ENCODE measurements at places on chromosomes 5 and 9.

GRCh38 chr5:65654713-65655112 is 29.9 kb downstream of the SHLD3 start:
- DNase-seq = no peak

GRCh38 chr5:128693764-128694163 is 155.7 kb upstream of the FBN2 start:
- no peak for DNase-seq

DNA sequence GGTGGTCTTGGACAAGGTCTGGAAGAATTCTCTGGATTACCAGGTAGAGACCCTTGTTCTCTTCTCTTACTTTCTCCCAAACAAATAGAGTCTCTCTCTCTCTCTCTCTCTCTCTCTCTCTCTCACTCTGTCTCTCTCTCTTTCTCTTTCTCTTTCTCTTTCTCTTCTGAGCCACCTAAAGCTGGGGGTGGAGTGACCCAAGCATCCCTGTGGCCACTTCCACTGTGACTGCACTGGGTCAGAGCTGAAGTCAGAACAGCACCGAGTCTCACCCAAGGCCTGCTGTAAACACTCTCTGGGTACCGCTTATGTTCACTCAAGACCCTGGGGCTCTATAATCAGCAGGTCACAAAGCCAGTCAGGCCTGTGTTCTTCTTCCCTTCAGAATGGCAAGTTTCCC is 513.7 kb downstream of the EBF1 start:
- no peak for DNase-seq

- no peak for DNase-seq
Observed at GRCh38 chr5:73986729-73987128, 360.7 kb downstream of the ARHGEF28 start.

DNA sequence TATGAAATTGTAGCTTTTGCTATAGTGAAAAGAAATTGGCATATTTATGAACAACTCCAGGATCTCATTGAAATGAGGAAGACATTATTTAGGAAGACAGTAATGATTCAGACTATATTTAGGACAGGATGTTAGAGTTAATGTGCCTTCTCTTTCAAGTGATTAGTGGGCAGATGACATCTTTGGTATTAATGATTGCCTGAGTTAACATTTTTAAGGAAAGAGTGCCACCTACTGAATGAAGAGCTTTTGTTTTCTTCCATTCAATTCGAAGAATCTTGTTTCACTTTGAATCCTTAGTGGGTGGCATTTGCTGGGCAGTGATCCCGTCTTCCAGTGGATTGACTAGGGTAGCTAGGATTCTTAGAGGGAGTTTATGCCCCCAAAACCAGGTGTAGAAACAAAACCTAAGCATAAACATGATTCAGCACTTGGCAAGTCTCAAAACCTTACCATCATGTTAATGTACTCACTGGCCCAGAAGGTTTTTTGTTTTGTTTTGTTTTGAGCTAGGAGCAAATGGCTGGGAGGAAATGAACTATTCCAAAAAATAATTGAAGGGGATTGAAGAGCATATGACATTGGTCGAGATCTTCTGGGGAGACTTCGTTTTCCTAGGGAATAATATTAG is 23.2 kb downstream of the MAP3K1 start:
- no peak for DNase-seq

GRCh38 chr9:95143591-95144561 is 173.6 kb downstream of the FANCC start:
- DNase-seq = no peak

DNA sequence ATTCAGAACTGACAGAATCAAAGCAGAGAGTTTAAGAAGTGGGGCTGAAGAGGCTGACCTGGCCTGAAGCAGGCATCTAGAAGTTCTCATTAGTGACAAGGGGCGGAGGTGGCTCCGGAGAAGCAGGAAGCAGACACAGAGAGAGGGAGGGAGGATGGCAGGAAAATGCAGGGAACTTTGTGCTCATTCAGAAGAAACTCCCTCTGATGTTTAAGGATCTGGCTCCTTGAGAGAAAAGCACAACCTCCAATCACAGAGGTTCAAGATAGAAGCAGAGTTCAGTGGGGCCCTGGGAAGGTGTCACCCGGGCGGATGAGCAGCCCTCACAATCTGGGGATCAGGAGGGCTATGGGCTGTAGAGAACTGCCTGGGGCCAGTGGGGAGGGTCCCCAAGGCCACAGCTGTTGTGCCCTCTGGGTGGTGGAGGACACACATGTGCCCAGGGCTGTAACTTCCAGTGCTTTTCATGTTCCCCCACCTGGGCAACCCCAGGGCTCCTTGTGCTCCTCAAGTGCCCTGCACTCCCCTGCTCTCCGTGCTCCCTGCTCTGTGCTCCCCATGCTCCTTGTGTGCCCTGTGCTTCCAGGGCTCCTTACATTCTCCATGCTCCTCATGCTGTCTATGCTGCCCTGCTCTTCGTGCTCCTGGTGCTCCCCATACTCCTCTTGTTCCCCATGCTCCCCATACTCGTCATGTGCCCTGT is 51.4 kb downstream of the TRIP13 start:
- DNase-seq = no peak

- peak; percentile 6 for DNase-seq
Observed at GRCh38 chr5:180130876-180131740, 59.5 kb upstream of the RNF130 start.

- DNase-seq = no peak
Observed at GRCh38 chr5:29231154-29231553, 1962.3 kb upstream of the CDH6 start.

DNA sequence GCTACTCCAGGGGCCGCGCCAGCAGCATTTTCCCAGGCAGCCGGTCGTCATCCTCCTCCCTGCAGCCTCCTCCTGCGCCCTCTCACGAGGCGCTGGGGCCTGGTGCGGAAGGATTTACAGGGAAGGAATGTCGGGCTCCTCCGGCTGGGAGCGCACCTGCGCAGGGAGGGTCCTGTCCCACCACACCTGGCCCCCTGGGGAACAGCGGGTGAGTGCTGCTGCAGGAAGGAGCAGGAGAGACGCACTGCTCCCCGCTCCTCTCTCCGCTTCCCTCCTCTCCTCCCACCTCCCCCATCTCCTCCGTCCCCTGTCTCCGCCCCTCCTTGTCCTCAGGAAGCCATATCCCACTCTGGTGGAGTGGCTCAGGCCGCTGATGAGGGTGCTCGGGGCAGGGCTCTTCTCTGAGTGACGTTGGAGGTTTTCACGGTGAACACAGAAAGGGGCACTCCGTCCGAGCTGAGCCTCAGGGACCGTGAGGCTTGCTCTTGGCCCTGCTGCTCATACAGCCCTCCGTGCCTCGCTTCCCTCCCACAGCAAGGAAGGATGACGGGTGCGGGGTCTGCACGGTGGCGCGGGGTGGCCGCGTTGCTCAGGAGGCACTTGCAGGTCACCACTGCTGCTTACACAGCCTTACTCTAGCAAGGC is 31.3 kb downstream of the IRX4 start:
- no peak for DNase-seq

GRCh38 chr5:86869268-86869667 is 251.5 kb downstream of the COX7C start:
- no peak for DNase-seq

DNA sequence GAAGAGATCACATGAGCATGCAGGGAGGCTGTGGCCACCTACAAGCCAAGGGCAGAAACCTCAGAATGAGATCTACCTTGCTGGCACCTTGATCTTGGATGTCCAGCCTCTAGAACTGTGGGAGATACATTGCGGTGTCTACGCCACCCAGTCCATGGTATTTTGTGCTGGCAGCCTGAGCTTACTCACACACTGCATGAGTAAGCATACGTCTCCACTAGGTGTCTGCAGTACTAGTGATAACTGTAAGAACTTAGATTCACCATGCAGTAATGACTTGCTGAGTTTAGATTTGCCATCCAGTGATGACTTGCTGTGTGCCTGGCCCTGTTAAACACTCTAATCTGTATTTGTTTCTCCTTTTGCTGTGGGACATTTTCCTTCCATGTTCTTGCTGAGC is 417.7 kb downstream of the GADD45G start:
- DNase-seq = no peak
